B cell (primary cell): ENCODE measurements at places on chromosomes 1 and 21.

DNA sequence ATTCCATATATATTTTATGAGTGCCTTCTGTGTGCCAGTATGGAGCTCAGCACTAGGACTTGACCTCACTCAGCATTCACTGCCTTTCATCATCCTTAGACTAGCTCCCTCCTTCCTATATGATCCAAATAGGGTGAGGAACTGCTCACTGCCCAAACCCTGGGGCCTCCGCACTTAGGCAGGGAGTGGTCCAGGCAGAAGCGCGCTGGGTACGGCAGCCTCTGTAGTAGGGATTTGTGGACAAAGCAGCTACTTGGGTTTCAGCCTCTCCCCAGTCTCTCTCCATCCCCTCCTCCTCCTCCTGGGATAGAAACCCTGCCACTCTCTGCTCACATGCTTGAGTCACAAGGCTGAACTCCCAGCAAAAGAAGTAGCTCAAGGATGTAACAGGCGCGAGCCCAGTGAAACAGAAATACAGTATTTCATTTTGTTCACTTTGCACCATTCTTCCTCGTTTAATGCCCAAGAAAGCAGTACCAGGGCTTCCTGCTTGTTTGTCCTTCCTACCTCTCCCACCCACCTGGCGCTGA, 32.9 kb downstream of the PLEKHA6 start:
- no peaks in the 10 kb centered on the region for H3K36me3 ChIP-seq
- no peak overlapping the region for H3K27ac ChIP-seq
- H3K27me3 ChIP-seq, result no peaks in the 10 kb centered on the region
- no peak for DNase-seq
- no peak overlapping the region for H3K4me3 ChIP-seq
- H3K4me1 ChIP-seq, result no peaks in the 10 kb centered on the region

DNA sequence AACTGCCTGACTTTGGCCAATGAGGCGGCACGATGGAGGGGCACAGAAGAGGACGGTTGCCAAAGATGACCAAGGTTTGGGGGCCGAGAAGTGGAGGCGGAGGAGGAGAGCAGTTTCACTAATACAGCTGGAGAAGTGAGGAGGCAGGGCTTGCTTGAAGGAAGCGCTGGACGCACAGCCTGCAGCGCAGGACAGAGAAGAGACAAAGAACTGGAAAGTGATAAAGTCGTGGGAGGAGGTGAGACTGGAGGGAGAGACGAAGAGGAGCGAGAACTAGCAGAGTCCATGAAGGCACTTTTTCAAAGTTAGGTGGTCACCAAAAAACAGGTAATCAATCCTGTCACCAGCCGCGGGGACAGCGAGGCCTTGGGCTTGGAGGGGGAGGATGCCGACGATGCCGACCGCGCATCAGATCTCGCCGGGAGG, 771 bp downstream of the PACC1 start:
- no peaks in the 10 kb centered on the region for H3K27me3 ChIP-seq
- H3K27ac ChIP-seq, result peak overlapping the region; percentile 71
- peak overlapping the region; percentile 79 for H3K4me3 ChIP-seq
- no peak for DNase-seq
- H3K36me3 ChIP-seq, result no peaks in the 10 kb centered on the region

DNA sequence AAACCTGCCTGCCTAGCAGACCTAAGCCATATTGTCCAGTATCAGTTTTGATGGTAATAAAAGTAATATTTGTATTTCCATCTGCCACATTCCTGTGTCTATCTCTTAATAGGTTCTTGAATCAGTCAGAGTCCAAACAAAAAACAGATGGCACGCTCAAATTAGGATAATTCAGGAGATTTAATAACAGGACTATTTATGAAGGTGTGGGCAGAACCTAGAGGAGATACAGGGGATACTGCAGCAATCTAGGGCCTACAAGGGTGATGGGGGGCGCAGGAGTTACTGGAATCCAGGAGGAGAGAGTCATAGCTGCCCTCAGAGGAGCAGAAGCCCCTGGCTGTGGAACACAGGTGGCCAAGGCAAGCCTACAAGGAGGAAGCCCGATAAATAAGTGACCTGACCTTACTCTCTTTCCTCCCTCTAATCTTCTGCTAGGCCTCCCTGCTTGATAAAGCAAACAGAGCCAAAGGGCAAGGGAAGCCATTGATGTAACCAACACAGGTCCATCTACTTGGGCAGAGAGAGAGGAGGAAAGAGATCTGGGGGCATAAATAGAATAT, 11.9 kb upstream of the HYI start:
- no peaks in the 10 kb centered on the region for H3K27me3 ChIP-seq
- H3K36me3 ChIP-seq, result no peaks in the 10 kb centered on the region
- no peak overlapping the region for H3K27ac ChIP-seq
- no peak for DNase-seq
- no peaks in the 10 kb centered on the region for H3K4me1 ChIP-seq
- no peak overlapping the region for H3K4me3 ChIP-seq

GRCh38 chr1:86503406-86504136, 34.8 kb downstream of the CLCA1 start:
- DNase-seq, result peak; percentile 22
- no peaks in the 10 kb centered on the region for H3K4me1 ChIP-seq
- H3K4me3 ChIP-seq, result peak overlapping the region; percentile 51
- H3K27ac ChIP-seq, result no peak overlapping the region
- no peaks in the 10 kb centered on the region for H3K27me3 ChIP-seq

- H3K27ac ChIP-seq, result no peak overlapping the region
- H3K36me3 ChIP-seq, result no peaks in the 10 kb centered on the region
- no peaks in the 10 kb centered on the region for H3K27me3 ChIP-seq
- DNase-seq, result no peak
Measured at GRCh38 chr1:246218686-246219085, 288.4 kb downstream of the SMYD3 start.

DNA sequence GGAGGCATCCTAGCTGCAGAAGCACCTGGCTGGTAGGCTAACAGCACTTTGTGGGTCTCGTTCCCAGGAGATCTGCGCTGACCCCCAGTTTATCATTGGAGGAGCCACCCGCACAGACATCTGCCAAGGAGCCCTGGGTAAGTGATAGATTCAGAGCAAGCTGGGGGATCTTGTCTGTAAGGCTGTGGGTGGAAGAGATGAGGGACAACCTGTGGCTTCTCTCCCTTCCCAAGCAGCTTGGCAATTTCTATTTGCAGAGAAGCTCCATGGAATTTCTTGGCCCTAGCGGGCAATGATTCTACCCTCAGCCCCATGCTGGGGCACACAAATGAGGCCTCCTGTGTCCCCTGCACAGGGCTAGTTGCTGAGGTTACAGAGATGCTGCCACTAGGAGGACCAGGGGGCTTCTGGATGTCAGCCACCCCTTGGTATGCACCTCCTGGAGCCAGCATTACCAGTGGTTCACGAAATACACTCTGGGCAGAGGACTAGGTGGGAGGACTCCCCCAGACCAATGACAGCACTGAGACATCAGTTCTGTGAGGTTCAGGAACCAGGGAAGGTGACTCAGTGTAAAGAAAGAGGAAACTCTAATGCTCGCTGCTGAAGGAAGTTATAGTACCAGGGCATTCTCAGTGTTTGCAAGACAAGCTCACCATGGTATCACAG, 5.5 kb downstream of the CAPN2 start:
- no peak overlapping the region for H3K27ac ChIP-seq
- peak; percentile 15 for DNase-seq
- H3K4me1 ChIP-seq, result peaks cover 52% of the 10 kb centered on the region

GRCh38 chr1:48684381-48684780, 92.3 kb downstream of the BEND5 start:
- H3K27me3 ChIP-seq, result no peaks in the 10 kb centered on the region
- H3K4me3 ChIP-seq, result no peak overlapping the region
- H3K4me1 ChIP-seq, result no peaks in the 10 kb centered on the region
- DNase-seq, result no peak

- H3K4me1 ChIP-seq, result no peaks in the 10 kb centered on the region
- no peak for DNase-seq
- H3K27ac ChIP-seq, result no peak overlapping the region
- no peaks in the 10 kb centered on the region for H3K36me3 ChIP-seq
- H3K4me3 ChIP-seq, result no peak overlapping the region
- no peaks in the 10 kb centered on the region for H3K27me3 ChIP-seq
Measured at GRCh38 chr1:20449735-20450311, 36.2 kb downstream of the CAMK2N1 start.

- peaks cover 5% of the 10 kb centered on the region for H3K27me3 ChIP-seq
- no peak for DNase-seq
- no peak overlapping the region for H3K27ac ChIP-seq
- H3K36me3 ChIP-seq, result no peaks in the 10 kb centered on the region
Measured at GRCh38 chr1:47705517-47706130, 267.8 kb downstream of the FOXD2 start.

DNA sequence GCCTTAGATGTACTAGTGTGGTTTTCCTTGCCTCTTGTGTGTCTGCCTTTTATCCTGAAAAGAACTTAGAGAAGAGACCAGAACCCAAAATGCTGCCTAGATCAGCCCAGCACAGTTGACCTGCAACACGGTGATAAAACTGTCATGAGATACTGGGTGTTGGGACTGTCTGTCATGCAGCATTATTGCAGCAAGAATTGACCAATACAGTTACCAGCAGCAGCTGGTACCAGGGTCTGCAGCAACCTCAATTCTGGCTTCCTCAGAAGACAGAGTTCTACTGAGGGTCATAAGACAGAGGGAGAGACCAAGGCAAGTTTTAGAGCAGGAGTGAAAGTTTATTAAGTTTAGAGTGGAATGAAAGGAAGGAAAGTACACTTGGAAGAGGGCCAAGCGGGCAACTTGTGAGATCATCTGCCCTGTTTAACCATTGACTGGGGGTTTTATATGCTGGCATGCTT, 182.0 kb downstream of the DYRK1A start:
- no peaks in the 10 kb centered on the region for H3K36me3 ChIP-seq
- DNase-seq, result no peak
- no peak overlapping the region for H3K4me3 ChIP-seq
- no peak overlapping the region for H3K27ac ChIP-seq

DNA sequence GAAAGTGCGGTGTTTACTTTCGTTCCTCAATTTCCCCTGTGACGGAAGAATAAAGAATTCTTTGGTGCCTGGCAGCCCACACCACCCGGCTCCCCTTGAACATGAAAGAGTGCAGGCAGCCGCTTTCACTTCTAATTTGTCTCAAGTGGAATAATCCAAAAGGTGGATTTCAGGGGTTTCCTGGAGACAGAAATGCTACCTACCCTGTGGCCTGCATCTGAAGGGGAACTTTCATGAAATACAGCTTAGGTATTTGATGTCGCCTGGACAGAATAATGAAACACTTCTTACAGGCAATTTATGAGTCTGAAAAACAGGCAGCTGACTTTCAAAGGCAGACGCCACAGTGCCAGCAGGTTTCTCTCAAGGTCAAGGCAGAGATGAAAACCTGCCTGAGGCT, 169.5 kb upstream of the USP24 start:
- H3K36me3 ChIP-seq, result no peaks in the 10 kb centered on the region
- no peaks in the 10 kb centered on the region for H3K4me1 ChIP-seq
- H3K27me3 ChIP-seq, result no peaks in the 10 kb centered on the region
- no peak for DNase-seq

DNA sequence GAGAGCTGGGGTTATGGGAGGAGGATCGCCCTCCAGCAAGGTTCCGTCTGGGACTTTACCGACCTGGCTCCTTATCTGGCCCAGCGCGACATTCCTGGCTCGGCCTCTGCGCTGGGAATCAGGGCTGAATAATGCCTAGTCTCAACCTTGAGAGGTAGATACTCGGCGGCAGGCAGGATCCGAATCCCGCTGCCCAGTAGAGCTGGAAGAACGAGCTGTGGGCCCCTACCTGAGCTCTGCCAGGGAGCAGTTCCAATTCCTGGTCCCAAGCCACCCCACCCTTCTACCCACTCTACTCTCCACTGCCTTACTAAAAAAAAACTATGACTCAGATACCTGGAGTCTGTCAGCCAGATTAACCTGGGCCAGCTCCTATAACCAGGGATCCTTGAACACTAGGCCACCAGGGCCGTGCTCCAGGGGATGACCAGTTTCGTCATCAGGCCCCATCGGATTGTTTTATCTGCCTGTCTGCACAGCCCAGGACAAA, 53.6 kb downstream of the RHBG start:
- no peak for DNase-seq
- H3K36me3 ChIP-seq, result no peaks in the 10 kb centered on the region
- H3K27ac ChIP-seq, result no peak overlapping the region
- no peak overlapping the region for H3K4me3 ChIP-seq
- peaks cover 29% of the 10 kb centered on the region for H3K4me1 ChIP-seq

DNA sequence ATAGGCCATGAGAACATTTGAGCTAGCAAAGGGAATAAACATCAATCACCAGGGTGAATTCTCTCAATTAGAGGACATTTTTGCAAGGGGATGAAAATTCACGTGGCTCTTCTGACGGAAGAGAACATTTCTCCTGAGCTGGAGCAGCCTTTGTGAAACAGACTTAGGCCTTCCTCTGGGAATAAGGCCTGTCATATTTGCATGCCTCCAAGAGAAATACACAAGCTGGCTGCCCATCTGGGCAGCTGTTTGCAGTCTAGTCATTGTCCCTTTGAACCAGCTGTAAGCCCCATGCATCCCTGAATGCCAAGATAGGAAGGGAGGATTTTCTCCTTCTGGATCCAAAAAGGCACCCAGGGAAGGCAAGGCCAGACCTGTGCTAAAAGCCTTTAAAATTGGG, 5.5 kb downstream of the LEMD1 start:
- no peaks in the 10 kb centered on the region for H3K36me3 ChIP-seq
- peaks cover 2% of the 10 kb centered on the region for H3K27me3 ChIP-seq
- H3K4me3 ChIP-seq, result no peak overlapping the region
- DNase-seq, result no peak

GRCh38 chr1:209820986-209821385, 6.8 kb upstream of the UTP25 start:
- H3K27me3 ChIP-seq, result no peaks in the 10 kb centered on the region
- no peaks in the 10 kb centered on the region for H3K36me3 ChIP-seq
- H3K4me1 ChIP-seq, result no peaks in the 10 kb centered on the region
- H3K4me3 ChIP-seq, result no peak overlapping the region
- H3K27ac ChIP-seq, result no peak overlapping the region

GRCh38 chr1:172885411-172885810, 165.3 kb downstream of the TNFSF18 start:
- no peaks in the 10 kb centered on the region for H3K27me3 ChIP-seq
- no peak for DNase-seq
- H3K4me3 ChIP-seq, result no peak overlapping the region
- H3K27ac ChIP-seq, result no peak overlapping the region
- H3K36me3 ChIP-seq, result no peaks in the 10 kb centered on the region

- H3K27me3 ChIP-seq, result no peaks in the 10 kb centered on the region
- H3K27ac ChIP-seq, result no peak overlapping the region
- no peak for DNase-seq
- H3K36me3 ChIP-seq, result no peaks in the 10 kb centered on the region
- no peak overlapping the region for H3K4me3 ChIP-seq
Measured at GRCh38 chr21:44537930-44538911, 1.8 kb downstream of the KRTAP10-1 start.

DNA sequence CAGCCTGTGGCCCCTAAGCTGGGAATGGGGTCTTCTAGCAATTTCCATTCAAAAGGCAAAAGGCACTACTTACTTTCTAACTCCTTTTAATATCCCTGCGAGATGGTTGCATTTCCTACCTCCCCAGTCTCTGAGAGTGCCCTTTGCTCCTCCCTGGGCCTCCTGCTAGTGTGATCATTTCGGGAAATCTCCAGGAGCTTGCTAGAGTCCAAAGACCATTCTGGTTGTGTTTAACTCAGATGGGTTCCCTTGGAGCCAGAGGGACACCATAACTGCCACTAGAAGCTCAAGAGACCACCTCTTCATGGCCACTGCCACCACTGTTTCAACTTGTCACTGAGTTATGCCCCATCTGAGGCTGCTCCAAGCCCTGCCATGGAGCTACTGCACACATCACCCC, 34.4 kb upstream of the CYP4B1 start:
- H3K36me3 ChIP-seq, result no peaks in the 10 kb centered on the region
- no peak overlapping the region for H3K27ac ChIP-seq
- H3K4me3 ChIP-seq, result no peak overlapping the region
- no peak for DNase-seq
